Stimulated activated naive CD4-positive, alpha-beta T cell treated with Interleukin-2 at 50 U/mL for 16 hours (primary cell): ENCODE measurements at places on chromosomes 4 and X.

GRCh38 chrX:40084471-40085101 lies 13.2 kb downstream of the BCOR start:
- no peak for DNase-seq

GRCh38 chr4:42371305-42372252 lies 25.7 kb upstream of the SHISA3 start:
- DNase-seq = no peak

DNA sequence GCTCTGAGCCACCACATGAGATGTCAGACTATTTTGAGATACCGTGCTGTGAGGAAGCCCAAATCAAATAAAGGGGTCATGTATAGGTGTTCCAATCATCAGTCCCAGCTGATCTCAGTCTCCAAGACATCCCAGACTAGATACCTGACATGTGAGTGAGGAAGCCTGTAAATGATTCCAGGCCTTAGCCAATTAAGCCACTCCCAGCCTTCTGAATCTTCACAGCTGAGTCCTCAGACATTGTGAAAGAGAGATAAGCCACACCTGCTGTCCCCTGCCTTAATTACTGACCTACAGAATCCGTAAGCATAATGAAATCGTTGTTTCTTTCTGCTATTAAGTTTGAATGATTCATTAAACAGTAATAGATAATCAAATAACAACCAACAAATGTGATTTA lies 671.4 kb downstream of the ZNF674 start:
- no peak for DNase-seq

DNA sequence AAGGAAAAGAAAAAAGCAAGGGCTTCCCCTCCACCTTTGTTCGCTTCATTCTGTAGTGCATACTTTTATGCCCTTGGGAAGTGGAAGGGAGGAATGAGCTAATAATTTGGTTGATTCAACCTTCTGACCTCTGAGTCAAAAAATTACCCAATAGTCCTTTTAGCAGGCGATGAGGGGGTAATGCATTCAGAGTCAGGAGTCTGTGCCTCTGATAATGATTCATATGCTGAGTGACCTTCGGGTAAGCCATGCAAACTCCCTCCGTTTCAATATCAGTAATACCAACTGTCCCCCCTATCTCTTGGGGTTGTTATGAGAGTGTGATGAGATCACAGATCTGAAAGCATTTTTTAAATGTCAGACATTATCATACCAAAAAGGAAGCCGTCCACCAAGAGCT lies 41.6 kb upstream of the ACSL4 start:
- no peak for DNase-seq

GRCh38 chrX:119729408-119730201 lies 28.8 kb upstream of the SOWAHD start:
- peak; percentile 40 for DNase-seq

DNA sequence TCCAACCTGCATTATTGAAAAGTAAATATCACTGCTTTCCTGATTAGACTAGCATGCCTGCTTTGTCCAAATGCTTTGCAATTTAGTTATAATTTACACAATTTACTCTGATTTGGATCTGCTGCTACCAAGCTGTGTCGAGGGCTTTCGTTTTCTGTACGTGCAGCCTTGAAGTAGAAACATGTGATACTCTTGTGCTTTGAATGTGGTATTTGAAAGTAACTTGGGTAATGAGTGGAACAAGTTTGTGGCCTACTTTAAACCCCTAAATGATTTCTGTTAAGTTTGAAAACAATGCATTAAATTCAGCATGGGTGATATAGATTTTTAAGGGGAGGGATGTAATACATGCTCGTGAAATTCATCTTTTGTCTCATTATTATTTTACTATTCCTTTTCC lies 240.7 kb downstream of the IQCM start:
- DNase-seq = no peak

- DNase-seq = no peak
Observed at GRCh38 chr4:101122019-101122418, 225.3 kb downstream of the PPP3CA start.

DNA sequence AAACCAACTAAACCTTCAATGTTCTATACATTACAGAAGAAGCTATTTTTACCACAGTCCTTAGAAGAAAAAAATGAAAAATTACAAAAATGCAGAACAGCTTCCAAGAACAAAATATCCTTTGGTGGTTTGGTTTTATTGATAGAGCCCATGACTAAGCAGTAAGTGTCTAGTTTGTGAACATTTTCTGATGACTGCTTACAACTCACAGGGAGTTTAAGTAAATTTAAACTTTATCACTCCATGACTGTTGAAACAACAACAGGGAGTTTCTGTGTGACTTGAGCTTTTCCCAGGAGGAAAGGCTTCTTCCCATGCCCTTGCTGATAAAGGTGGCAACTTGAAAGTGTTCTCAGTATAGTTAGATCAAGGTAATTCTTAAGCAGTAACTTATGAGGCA lies 2.9 kb downstream of the PF4 start:
- no peak for DNase-seq

- DNase-seq = no peak
Observed at GRCh38 chr4:39825741-39826231, 127.8 kb downstream of the UBE2K start.

DNA sequence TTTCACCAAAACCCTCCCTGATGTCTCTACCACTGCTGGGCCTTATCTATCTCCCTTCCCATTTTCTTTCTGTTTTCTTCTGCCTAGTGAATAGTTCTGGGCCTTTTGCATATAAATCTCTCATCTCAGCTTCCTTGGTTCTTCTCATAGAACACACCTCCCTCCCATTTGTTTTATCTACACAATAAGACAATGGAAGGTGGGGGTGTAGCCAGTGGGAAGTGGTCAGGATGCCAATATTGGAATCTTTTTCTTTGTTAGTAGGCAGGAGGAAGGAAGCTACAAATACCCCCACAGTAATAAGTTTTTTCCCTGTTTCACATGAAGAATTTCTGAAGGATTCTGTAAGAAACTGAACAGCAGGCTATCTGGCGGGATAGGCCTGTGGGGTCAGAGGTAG lies 30.9 kb upstream of the RHOH start:
- no peak for DNase-seq

- no peak for DNase-seq
Observed at GRCh38 chrX:11451151-11451550, 157.9 kb downstream of the AMELX start.

DNA sequence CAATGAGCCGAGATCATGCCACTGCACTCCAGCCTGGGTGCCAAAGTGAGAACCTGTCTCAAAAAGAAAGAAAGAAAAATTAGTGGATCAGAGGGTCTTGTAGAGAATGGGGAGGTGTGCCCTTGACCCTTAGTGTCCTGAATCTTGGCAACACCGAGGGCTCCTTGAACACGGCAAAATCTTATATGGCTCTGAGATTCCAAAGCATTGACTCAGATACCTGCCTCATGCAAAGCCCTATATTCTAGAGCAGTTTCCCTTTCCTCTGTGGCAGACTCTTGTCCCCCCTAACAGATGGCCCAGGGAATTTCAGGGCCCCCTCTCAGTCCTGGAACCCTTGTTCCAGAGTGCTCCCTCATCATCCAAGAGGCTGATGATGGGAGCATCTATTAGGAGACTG lies 6.8 kb downstream of the CLDN2 start:
- no peak for DNase-seq

GRCh38 chr4:77538574-77539157 lies 67.0 kb upstream of the CXCL13 start:
- no peak for DNase-seq

- DNase-seq = no peak
Observed at GRCh38 chrX:129585691-129586090, 45.6 kb downstream of the OCRL start.

DNA sequence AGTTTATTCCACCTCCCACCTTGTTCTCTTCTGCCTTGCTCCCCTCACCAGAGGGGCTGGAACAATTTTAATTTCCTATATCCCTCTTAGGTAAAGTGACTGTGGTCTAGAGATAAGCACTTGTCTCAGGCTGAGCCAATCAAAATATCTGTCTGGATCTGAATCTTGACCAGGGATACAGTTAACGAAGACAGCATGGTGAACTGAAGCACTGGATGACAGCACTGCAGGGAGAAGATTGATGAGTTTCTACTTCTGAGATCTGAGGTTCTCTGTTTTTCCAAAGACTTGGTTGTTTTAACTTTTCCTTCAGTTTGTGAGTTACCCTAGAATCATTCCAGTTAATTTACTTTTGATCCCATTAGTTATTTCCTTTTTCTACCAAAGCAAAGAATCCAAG lies 13.2 kb downstream of the GNPDA2 start:
- DNase-seq = no peak

DNA sequence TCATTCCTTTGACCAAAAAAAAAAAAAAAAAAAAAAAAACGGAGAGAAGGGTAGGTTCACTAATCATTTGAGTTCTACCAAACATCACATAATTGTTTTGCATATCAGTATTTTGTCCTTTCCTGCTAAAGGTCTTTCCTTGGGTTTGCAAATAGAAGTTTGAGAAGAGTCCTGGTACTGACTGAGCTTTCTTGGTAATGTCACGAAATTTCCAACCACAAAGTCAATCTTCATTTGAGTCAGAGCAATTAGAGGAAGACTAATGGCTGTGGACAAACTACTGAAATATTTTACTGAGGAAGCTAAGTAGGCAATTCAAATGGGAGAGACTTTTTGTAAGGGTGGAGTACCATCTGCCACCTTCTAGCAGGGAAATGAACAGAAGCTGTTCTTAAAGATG lies 21.7 kb upstream of the CD40LG start:
- no peak for DNase-seq

DNA sequence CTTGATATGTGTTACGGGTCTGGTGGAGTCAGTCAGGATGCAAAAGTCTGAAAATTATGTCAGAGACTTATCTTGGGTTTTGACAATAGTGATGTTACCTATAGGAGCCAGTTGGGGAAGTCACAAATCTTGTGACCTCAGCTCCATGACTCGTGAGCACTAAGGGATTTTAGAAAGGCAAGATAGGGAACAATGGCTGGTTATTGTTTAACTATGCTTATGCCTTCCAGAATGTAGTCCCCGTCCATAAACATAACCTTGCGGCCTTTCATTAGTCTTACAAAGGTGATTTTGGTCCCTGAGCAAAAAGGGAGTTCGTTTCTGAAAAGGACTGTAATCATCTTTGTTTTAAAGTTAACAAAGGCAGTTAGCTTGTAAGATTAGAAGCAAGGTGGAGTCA lies 23.9 kb upstream of the GATB start:
- no peak for DNase-seq
